GM18507 (cell line): ENCODE measurements at places on chromosomes 12 and 14.

- DNase-seq, result no peak
Observed at GRCh38 chr14:104421892-104422828, 157.4 kb upstream of the C14orf180 start.

GRCh38 chr12:115868624-115869023 lies 408.9 kb downstream of the MED13L start:
- DNase-seq, result no peak

GRCh38 chr14:104686624-104687517 lies 2.5 kb upstream of the INF2 start:
- no peak for DNase-seq

- DNase-seq, result no peak
Observed at GRCh38 chr12:13293096-13293495, 96.6 kb downstream of the EMP1 start.

GRCh38 chr12:113891739-113892520 lies 74.2 kb downstream of the RBM19 start:
- DNase-seq, result no peak

DNA sequence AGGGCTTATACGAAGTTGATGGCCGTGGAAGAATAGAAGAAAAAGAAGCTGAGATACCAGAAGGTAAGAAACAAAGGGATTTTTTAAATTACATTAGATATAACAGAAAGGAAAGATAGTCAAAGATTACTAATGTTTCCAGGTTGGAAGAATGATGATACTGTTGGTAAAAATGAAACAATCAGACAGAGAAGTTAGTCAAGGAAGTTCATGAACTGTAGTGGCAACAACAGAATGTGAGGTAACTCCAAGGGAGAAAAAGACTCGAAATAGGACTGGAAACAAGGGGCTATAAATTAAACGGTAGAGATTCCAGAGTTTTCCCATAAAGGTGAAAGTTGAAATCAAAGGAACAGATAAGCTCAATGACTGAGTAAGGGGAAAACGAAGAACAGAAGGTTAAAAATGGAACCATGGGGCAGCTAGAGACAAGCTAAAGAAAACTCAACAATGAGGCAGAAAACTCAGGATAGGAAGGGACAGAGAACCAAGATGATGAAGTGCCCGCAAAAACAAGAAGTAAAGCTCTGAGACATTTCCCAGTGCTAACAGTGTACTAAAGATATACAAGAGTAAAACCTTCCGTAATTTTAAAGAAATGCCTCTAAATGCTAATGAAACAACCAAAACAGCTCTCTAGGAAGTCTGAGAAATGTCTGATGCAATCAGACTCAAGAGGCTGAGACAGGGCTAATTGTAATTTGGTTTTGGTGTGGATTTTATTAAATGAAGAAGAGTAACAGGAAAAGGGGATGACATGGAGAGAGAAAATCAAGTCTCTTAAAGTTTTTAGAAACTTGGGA lies 70.0 kb downstream of the PPP2R5E start:
- DNase-seq, result no peak

DNA sequence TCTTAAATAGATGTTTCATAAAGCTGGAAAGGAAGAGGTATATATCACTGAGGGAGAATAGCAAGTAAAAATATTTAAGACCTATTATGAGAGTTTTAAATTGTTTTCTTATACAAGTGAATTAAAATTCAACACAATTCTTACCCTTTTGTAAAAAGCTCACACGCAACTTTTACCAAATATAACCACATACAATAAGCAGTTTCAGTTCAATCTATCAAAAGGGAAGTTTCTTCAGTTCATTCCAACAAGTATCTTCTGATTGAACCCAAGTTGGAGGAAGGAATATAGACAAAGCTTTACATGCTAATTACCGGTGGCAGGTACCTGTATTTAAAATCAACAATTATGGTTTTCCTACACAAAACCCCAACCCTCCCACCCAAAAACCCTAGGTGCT lies 41.1 kb downstream of the GTF2A1 start:
- DNase-seq, result no peak

DNA sequence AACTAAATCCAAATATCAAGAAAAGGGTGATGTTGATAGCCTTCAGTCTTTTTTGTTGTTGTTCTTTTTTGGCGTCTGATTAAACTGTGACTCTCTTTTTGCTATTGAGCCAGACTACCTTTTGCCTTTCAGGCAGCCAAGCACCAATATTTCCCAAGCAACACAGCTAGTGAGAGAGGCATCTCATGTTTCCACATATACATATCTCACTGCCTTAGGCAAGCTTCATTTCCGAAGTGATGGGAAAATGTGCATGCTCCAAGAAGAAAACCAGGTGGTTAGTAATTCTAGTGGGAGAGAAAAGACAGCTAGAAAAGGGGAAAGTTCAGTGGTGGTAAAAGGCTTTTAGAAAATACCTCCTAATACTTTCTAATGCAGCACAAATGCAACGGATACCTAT lies 277.7 kb downstream of the TMTC2 start:
- DNase-seq, result no peak

- no peak for DNase-seq
Observed at GRCh38 chr12:91052026-91052425, 5.8 kb downstream of the KERA start.

DNA sequence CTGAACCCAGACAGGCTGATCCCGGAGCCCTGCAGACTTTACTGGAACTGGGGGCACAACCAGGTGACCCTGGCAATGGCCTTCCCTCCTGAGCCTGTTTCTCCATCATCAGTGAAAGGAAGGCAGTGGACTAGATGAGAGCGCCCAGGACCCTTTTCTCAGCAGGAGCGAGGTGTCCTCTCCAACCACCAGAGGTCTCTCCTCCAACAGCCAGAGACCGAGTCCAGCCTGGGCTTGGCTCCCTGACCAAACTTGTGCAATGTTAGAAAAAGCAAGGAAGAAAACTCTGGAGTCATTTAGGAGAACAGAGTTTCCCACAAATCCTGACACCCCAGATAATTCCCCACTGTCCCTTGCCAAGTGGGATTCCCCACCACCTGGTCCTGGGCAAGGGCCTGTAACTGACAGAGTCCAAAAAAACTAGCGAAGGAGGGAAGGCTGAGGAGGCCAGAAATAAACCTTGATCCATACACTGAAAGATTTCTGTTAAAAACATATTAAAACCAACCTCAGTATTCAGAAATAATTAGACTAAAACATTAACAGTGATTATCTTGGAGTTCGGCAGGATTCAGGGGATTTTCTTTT lies 9.0 kb downstream of the RPS6KL1 start:
- no peak for DNase-seq

DNA sequence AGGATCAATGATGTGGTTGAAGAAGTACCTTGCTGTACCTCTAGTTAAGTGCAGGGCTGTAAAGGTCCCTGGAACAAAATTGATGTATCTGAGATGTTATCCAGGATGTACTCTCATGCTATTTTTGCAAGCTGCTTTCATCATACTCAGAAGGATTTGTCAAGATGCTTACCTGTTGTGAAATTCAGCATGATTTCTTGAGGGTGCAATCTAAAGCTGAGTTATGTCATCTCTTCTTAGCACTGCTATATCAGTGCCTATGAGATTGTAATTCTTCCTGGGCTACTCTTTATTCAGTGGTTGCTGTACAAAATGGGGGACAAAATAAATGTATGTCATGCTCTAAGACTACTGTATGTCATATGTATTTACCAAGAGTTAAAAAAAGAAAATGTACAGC lies 340.7 kb upstream of the LMO3 start:
- no peak for DNase-seq

DNA sequence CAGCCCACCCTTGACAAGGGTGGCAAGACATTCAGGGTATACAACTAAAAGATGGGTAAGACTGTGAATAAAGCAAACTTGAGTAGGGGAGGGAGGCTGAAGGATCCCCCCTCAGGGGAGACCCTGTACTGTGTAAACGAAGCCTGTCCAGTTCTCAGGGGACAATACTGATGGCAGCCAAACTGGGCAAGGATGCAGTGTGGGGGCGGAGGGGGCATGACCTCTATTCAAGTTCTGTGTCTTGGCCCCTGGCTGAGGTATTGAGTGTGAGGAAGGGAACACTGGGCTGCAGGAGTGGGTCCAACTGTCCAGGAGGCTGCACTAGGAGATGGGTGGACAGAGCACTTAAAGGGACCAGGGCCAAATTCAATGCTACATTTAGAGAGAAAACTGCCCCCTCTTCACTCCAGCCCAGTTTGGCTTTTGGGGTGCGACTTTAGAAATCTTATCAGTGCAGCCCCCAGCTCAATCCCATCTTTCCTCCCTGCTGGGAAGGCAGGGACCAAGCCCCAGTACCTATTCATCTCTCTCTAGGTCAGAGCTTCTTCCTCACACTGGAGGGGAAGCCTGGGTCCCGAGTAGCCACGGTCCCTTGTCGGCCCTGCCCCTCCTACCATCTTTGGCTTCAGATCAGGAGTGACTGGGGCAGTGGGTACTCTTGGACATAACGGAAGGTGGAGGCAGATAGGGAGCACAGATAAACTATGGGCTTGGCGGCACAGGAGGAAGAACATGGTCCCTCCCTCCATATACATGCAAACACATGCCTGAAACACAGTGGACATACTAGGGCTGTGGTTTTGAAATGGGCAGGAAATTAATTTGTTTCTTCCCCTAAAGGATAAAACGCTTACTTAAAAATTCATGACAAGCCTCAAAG lies 11.8 kb downstream of the SLC39A5 start:
- no peak for DNase-seq

DNA sequence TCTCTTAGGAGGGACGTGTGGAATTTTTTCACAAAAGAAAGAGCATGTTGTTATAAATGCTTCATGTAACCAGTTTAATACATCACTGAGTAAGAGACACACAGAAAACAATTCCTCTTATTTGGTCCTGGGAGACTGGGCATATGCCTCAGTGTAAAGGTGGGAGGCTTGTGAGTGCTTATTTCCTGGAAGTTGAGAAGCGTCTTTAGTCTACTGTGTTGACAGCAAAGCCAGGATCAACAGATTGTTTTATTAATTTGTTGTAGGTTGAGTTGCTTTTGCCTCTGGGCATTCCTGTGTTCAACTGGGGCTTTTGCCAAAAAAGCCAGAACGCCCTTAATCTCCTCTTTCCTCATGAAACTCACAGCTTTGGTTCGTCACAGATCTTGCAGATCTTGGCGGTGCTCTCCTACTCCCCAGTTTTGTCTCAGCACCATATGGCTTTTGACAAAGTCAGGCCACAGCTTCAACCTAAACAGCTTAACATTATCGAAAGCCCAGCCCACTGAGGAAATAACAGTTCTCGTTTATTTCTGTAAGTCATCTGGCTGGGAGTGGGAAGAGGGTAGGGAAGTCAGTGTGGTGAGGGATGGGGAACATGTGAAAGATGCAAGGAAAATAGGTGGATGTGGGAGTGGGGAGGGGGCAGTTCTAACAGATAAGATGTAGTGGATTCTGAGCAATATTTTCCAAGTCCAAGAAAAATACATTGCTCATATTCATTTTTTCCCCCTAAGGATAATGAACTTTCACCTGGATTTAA lies 227.2 kb downstream of the DACT1 start:
- DNase-seq, result no peak

DNA sequence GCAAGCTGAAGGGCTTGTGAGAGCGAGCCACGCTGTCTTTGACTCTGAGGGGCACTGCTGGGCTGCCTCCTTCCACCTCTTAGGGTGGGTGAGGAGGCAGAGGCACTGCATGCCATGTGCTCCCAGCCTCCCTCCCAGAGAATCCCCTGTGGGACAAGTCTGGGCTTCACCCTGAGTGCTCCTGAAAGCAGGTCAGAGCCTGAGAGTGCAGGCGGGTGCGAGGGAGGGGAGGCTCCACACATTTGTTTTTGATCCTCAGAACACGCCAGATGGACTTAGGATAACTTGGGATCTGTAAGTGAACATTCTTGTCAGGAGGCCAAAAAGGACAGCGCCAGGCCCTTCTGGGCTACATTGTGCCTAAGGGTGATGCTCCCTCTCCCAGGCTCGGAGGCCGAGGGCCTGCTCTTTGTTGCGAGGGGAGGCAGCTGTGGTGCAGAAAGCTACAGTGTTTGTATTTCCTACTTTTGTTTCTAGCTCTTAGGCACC lies 155.4 kb downstream of the TMX1 start:
- no peak for DNase-seq

- DNase-seq, result no peak
Observed at GRCh38 chr12:12527820-12528296, 34.8 kb downstream of the DUSP16 start.

GRCh38 chr14:21241218-21241819 lies 27.9 kb downstream of the HNRNPC start:
- no peak for DNase-seq

DNA sequence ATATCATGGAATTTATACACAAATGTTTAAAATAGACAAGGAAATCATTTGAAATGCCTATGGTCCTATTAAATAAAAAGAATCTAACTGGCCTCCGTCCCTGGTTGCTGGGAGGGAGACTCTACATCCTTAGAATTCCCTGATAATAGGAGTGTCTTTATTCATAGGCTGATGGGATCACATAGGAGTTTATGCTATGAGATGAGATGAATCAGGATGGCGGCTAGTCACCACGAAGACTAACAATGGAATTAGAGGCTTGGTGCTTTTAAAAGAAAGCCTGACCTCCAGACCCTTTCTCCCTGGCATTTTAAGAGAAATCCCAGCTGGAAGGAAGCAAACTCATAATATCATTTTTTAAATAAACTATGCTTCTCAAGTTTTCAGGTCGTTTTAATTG lies 69.7 kb downstream of the SEC23A start:
- DNase-seq, result no peak

DNA sequence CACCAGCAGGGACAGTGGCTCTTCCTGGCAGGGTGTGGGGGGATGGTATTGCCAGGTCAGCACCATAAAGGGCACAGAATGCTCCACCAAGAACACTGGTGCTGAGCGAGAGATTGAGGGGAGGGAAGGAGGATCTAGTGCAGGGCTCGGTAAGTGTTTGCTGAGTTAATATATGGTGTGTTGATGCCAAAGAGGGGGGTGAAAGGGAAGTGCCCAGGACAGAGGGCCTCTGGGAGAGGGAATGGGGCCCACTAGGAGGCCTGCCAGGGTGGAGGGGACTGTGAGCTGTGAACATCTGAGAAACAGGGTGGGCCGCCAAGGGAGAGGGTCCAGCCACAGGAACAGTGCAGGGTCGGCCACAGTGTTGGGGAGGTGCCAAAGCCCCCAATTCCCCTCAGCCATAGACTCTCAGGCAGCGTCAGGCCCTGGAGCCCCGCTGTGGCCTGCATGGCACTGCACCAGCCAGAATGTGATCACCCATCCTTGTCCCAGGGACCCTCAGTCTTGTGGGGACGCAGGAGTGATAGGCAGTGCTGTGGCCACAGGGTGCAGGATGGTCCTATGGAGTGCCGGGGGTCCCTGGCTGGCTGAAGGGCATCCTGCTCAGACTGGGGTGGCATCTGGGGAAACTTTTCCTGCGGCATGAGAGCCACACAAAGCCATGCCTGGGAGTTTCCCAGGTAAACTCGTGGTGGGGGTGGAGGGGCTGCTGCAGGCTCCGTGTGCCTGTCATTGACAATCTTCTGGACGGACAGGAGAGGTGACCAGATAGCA lies 11.9 kb downstream of the RIN3 start:
- no peak for DNase-seq
